ENCODE measurements at places on chromosomes 6 and 20. TPM values are rescaled to one million over a fixed set of nuclear protein-coding genes. Genes with fewer than 3 reads are reported as not detected.

DNA sequence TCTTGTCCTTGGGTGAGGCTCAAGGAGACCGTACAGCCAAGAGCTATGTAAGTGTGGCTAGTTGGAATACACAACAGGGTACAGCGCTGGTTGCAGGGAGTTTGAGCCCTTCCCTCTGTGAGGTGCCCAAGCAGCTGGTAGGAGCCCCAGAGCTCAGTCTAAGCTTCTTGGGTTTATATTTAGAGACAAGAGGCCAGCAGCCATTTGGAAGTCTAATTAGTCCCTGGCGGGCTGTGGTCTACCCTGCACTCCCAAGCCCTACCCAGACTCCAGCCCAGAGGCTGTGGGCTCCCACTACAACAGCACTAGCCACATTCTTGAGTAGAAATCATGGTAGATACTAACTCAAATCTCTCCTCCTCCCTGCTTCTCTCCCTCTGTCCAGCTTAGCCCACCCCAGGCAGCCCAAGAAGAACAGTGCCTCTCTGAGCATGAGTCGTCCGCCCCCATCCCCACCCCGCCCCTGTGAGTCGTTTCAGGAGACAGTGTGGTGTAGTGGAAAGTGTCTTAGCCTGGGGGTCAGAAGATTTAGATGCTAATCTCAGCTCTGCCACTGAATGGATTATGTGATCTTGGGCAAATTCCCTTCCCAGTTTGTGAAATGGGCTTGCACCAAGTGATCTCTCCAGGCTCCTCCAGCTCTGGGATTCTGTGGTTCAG is 37.8 kb downstream of the EIF2S2 start:
- no peak for DNase-seq

GRCh38 chr6:166724576-166724975 is 97.5 kb upstream of the RPS6KA2 start:
- no peak for DNase-seq

GRCh38 chr6:143901885-143902750 is 37.8 kb downstream of the ZC2HC1B start:
- no peak for DNase-seq

GRCh38 chr6:20135677-20136268 is 76.5 kb downstream of the MBOAT1 start:
- no peak for DNase-seq

- DNase-seq = no peak
These were observed 261.3 kb downstream of the PLCB1 start for GRCh38 chr20:8393381-8393780.

DNA sequence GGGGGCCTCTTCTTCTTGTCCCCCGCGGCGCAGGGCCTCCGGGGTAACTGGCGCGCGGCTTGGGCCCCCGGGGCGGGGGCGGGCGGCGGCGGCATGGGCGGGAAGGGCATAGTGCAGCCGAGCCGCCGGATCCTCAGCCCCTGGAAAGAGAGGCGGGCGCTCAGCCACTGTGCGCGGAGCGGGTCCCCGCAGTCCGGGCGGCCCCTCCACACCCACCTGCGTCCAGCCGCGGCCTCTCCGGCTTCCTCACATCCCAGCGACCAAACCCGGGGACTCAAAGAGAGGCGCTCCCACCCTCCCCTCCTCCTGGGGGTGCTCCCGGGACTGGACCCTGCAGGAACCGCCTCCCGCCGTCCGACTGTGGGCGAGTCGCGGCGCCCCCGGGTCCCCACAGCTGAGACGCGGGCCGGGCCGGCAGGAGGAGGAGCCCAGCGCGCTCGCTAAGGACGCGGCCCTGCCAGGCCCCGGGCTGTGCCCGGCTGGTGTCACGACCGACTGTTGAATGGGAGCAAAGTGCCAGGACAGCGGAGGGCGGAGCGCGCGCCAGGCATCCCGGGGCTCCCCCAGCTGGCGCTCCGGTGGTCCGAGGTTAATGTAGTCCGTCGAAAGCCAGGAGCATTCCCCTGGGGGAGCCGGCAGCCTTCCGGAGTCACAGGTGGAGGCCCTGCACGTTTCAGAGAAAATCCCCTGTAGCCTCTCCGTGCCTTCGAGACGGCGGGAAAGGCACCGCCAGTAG is at the start of gene PRR18:
Gene PRR18, minus strand, starts transcription at position 360 of the 736 bp plus-strand sequence. Its CDS starts 250 bp downstream, at position 110.
- no peak for DNase-seq

GRCh38 chr20:47789081-47789763 is 3.9 kb upstream of the SULF2 start:
- no peak for DNase-seq

DNA sequence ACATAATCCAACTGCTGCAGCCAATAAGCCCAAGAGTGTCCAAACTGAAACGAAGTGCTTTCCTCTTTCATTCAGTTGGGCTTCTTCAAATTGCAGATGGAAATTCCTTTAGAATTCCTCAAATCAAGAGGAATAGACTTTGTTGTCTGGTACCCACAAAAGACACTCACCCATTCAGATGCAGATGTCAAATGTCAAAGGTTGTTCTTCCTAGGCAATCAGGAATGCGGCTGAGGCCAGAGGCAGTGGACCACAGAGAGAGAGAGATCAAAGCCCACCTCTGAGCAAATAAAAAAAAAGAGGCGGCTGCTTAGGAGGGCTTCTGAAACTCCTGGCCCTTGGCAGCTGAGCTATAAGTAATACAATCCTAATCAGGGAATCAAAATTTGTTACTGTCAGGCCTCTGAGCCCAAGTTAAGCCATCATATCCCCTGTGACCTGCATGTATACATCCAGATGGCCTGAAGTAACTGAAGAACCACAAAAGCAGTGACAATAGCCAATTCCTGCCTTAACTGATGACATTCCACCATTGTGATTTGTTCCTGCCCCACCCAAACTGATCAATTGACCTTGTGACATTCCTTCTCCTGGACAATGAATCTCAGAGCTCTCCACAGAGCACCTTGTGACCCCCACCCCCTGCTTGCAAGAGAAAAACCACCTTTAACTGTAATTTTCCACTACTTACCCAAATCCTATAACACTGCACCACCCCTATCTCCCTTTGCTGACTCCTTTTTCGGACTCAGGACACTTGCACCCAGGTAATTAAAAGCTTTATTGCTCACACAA is 303.0 kb upstream of the GJE1 start:
- no peak for DNase-seq

DNA sequence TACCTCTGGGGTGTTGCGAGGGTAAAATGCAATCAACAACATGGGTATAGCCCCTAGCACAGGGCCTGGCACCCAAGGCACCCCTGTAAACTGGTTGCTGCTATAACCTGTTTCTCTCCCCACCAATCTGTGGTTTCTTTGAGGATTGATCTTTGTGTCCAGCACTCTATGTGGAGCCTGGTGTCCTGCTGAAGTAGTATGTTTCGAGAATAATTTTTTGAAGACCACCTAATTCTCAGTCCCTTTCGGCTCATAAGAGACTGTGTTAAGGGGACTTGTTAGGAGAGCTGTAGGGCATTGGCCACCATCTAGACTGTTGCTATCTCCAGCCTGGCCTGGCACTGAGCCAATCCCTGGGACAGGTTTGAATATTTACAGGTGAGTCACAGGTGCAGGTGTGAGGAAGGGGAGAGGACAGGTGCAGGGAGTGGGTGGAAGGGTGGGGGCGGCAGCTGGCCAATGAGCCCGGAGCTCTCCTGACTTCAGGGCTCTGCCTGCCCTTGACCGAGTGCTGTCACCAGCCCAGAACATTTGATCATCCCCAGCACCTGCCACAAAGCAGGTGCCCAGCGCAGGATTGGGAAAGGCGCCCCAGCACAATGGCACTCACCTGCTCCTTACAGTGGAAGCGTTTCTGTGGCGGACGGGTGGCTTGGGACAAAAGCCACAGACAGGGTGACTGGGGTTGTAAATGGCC is 8.1 kb upstream of the C20orf144 start:
- no peak for DNase-seq

- no peak for DNase-seq
These were observed 109.9 kb downstream of the PSMB1 start for GRCh38 chr6:170443151-170443662.

DNA sequence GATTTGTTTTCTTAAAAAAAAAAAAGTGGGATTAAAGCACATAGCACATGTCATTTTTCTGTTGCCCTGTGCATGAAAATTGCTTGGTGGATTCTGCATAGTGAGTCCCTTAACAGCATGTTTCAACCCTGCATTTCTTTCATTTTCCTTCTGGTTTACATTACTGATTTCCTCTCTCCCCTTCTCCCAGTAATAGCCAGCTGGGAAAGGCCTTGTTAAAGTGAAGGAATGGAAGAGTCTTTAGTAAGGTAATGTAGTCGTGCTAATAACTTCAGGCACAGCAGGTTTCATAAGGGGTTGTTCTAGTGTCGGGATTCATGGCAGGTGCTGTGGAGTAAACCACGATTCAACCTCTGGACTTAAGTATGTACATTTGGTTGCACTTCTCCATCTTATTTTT is 202.4 kb downstream of the FARS2 start:
- no peak for DNase-seq

DNA sequence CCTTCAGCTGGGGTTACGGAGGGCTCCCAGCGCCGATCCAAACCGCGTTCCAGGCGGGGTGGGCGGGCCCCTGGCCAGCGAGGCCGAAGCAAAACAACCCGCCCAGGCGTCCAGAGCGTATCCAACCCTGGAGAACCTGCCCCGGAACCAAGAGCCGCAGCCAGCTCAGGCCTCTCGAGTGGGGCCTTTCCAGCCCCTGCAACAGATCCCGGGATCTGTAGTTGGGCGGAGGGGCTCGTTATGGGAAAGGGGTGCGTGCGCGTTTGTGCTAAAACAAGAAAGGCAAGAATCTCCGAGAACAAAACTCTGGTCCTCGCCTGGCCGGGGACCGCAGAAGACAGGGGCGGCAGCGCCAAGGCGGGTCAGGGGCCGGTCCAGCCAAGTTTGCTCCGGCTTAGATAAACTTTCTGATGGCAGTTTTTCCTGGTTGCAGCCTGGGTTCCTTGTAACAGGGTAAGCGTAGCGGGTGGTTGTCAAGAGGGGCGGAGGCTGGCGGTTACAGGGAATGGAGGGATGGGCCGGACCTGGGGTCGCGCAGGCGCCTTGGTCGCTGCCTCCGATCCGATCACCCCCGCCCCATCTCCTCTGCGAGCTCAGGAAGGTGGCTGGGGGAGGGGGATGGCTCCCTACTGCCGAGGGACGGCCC is 448 bp upstream of the RIN2 start:
- no peak for DNase-seq

- DNase-seq = no peak
These were observed 891 bp downstream of the RIPPLY2 start for GRCh38 chr6:83854001-83854501.

DNA sequence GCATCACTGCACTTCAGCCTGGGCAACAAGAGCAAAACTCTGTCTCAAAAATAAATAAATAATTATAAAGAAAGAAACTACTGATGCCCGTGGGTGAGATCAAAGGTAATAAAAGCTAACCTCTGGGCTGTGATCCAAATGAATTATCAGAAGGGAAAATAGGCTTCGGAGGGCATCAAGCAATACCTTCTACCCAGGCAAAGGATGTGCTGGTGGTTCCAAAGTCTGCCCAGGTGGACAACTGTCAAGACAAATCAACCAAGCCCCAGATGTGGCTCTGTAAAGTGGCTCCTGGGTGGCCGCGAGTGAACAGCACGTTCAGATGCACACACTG is 95.6 kb downstream of the SCML4 start:
- DNase-seq = no peak

DNA sequence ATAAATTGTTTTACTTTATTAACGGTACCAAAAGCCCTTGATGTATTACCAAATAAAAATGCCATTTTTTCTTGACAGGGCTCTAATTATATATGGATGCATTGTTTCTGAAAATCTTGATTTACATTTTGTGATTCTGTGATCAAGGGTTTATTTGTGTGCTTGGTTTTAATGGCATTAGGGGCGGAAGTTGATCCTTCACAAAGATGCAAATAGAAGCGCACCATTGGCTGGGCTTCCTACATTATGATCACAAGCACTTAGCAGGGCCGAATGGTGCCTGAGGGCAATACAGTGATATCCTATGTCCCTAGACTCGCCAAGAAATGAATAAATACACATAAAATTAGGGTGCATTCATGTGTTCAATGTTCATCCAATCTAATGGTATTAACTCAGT is 172.9 kb upstream of the UST start:
- no peak for DNase-seq

- DNase-seq = no peak
These were observed 37.0 kb upstream of the CDKN1A start for GRCh38 chr6:36641543-36641942.

DNA sequence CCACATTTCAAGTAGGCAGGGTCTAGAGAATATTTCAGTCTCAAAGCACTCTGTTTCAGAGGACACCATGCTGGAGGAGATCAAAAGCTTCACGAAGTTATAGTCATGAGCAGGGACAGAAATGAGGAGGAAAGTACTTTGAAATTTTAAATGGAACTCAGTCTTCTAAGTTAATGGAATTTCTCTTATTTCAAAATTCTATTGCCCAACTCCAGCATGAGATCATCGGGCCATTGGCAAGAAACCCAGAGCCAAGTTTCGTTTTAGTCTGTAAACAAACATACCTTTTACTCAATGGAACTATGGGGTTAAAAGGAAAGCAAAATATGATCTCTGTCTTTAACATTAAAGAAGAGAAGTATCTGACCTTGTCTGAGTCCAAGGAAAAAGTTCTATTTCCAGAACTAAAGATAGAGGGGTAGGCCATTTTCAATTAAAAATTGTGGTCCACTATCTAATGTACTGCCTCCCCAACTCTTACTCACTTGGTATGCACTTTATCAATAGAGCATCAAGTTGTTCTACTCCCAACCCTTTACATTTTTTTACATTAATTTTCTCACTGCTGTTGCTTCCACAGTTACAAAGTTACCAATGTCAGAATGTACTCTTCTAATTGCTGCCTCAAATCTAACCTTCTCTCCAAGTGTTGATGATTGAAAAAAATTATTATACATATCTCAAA is 235.3 kb upstream of the NRSN1 start:
- no peak for DNase-seq

DNA sequence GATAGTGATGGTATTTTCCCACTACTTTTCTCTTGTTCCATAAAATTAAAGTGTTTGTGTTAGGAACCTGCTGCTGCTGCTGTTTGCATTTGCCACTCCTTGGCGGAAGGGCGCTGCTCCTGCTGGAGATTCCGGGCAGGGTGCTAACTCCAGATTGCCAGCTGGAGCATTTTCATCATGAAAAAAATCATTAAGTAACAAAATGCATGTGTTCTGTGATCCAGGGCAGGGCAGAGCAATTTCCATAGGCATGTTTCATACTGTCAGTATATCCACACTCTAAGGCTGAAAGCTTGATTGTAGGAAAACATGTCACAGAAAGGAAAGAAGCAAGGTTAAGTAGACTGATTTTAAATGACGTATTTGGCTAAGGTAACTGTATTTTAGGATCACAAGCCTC is 24.0 kb downstream of the PBOV1 start:
- no peak for DNase-seq

GRCh38 chr6:34276881-34277762 is 28.3 kb upstream of the SMIM29 start:
- no peak for DNase-seq

The PRPH2 gene
- total RNA-seq = not detected

The PKHD1 gene
- total RNA-seq = not detected

The TTLL9 gene
- not detected for total RNA-seq

The EFCAB8 gene
- 1.5 TPM for total RNA-seq

The PPP1R3G gene
- total RNA-seq = not detected

The PARD6B gene
- total RNA-seq = 12.7 TPM
